ENCODE measurements at places on chromosomes 3 and 15.

- no peak for DNase-seq
Observed at GRCh38 chr3:138458774-138459499, 24.5 kb downstream of the ESYT3 start.

GRCh38 chr15:71564217-71564616 is 246.1 kb upstream of the NR2E3 start:
- no peak for DNase-seq

- DNase-seq = no peak
Observed at GRCh38 chr3:72336821-72337479, 511.3 kb downstream of the SHQ1 start.

DNA sequence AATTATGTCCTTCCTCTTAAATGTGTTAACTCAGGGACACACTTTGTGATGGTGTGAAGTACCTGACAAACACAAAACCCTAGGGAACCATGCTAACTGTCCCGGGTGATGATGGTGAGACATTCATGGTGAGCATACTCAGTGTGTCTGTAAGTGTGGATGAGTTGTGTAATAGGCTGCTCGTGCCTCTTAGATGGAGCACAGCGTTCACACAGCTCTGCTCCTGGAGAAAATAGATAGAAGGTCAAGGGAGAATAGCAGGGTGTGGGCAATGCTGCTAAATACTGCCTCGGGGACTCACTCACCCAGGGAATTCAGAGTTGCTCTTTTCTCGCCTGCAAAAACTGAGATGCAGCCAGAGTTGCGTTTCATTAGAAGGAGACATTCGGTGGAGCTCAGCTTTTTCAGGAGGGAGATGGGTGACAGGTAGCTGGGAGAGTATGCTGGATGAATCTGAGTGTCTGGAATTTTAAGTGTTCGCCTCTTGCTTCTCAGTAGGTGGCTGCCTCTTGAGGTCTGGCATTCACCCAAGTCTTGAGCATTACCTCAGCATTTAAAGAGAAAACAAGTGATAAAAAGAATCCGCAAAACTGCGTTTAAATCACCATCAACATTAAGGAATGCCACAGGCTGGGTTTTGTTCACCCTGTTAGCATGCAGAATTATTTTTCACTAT is 813.2 kb downstream of the AGBL1 start:
- DNase-seq = no peak

DNA sequence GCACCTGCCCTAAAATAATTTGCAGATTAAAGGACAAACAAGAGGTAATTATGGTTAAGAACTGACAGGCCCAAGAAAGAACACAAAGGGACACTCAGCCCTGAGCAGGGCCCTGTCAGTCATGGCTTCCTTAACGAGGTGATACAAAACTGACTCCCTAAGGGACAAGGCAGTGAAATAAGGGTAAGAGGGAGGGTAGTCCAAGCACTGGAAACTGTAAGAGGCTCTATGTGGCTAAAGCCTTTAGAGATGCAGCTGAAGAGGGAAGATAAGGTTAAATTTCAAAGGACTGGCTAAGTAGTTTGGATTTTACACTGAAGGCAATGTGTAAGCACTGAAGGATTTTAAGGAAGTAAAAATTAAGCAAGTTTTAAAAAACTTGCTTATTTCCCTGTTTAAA is 3.9 kb downstream of the ATR start:
- DNase-seq = no peak

DNA sequence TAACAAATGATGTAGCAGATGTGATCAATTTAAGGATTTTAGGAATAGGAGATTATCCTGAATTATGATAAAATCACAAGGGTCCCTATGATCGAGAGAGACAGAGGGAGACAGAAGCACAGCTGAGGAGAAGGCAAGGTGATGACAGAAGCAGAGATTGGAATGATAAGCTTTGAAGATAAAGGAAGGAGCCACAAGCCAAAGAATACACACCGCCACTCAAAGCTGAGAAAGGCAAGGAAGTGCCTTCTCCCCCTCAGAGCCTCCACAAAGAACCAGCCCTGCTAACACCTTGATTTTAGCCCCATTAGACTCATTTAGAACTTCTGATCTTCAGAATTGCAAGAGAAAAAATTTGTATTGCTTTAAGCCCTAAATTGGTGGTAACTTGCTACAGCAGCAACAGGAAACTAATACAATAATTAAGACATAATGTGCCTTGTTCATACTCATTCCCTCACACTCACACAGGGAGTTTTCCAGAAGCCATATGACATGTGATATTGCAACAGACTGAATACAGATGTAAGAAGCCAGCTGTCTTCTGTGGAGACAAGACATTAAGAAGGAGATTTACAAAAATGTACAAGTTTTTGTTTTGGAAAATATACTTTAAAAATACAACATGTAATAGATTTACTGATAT is 38.2 kb downstream of the TRANK1 start:
- no peak for DNase-seq

DNA sequence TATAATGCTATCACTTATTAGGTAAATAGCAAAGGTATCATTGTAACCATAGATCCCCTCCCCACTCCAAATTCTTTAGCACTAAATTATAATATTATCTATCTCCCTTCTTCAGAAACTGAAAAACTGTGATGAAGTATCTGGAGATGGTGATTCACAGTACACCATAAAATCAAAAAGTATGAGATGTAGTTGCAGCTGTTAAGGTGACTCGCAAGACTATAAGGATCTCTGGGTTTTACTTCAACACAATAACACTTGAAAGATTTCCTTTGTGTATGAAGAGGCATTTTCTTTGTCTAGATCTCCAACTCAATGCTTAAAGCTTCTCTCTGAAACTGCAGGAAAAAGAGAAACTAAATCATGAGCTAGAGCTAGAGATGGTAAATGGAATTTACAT is 46.9 kb downstream of the IFT57 start:
- DNase-seq = no peak

Measured in activated gamma-delta T cell treated with anti-CD3 and anti-CD28 coated beads, Interleukin-2, amount 50 U/mL, for 16 hours (primary cell).